Activated CD8-positive, alpha-beta T cell treated with anti-CD3 and anti-CD28 coated beads, Interleukin-2, amount 10 ng/mL, durations not matched to agents 7 days and 5 days (primary cell): ENCODE measurements at places on chromosomes 7 and 10. TPM values are rescaled to one million over a fixed set of nuclear protein-coding genes. Genes with fewer than 3 reads are reported as not detected.
A peak's percentile ranks its signal among the peaks of the same experiment; 100 is the strongest.

GRCh38 chr7:22442187-22442881 lies 57.7 kb downstream of the STEAP1B start:
- H3K36me3 ChIP-seq: no peaks in the 10 kb centered on the region
- H3K4me1 ChIP-seq: peaks cover 12% of the 10 kb centered on the region
- peaks cover 13% of the 10 kb centered on the region for H3K27me3 ChIP-seq
- H3K27ac ChIP-seq: no peak overlapping the region
- DNase-seq: no peak

DNA sequence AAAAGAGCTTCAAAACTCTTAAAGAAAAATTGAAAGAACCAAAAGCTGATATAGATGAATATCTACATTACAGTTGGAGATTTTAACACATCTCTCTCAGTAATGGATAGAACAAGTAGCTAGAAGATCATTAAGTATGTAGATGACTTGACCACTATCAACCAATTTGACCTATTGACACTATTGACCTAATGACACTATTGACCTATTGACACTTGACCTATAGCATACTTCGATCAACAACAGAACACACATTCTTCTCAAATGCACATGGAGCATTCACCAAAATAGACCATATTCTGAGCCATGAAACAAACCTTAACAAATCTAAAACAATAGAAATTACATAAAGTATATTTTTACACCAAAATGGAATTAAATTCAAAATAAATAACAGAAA lies 22.3 kb downstream of the GIMAP5 start:
- DNase-seq: no peak
- H3K27me3 ChIP-seq: no peaks in the 10 kb centered on the region
- H3K36me3 ChIP-seq: peaks cover 5% of the 10 kb centered on the region
- no peak overlapping the region for H3K4me3 ChIP-seq

DNA sequence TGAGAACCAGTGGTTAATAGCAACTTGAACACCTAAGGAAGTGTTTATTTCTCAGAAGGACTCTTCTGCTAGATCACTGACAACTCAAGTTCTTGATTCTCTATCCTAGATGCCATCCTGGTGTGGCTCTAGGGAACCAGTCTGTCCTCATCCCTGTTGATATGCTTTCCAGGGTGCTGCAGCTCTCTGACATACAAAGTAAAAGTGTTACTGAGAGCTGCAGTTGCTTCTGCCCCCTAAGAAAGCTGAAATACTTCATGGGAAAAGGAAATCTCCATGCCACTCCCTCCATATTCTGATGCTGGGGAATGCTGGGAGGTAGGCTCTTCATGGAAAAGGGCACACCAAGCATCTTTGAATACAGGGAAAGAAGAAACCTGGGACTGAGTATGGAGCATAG lies 168.1 kb downstream of the KLF6 start:
- no peak overlapping the region for H3K4me3 ChIP-seq
- no peak overlapping the region for H3K27ac ChIP-seq
- peaks cover 8% of the 10 kb centered on the region for H3K36me3 ChIP-seq
- peaks cover 7% of the 10 kb centered on the region for H3K27me3 ChIP-seq
- DNase-seq: no peak

Gene OPN4
- not detected for total RNA-seq

DNA sequence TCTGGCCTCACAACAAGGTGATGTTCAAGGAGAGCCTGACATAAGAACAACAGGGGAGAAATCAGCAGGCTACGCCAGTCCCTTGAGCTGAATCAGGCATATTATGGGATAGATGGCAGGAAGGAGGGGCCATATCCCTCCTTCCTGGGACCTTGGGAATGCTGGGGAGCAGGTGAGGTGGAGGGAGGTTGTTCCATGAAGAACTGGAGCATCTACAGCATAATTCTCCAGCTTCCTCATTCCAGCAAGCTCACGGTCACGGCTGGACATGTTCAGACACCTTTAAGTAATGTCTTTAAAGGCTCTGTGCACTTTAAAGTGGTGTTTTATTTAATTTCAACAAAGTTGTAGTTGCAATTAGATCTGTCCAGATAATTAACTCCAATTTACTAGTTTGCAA lies 780.5 kb downstream of the TYW1 start:
- no peak for DNase-seq
- no peaks in the 10 kb centered on the region for H3K27me3 ChIP-seq
- H3K27ac ChIP-seq: no peak overlapping the region
- no peak overlapping the region for H3K4me3 ChIP-seq
- H3K4me1 ChIP-seq: no peaks in the 10 kb centered on the region

DNA sequence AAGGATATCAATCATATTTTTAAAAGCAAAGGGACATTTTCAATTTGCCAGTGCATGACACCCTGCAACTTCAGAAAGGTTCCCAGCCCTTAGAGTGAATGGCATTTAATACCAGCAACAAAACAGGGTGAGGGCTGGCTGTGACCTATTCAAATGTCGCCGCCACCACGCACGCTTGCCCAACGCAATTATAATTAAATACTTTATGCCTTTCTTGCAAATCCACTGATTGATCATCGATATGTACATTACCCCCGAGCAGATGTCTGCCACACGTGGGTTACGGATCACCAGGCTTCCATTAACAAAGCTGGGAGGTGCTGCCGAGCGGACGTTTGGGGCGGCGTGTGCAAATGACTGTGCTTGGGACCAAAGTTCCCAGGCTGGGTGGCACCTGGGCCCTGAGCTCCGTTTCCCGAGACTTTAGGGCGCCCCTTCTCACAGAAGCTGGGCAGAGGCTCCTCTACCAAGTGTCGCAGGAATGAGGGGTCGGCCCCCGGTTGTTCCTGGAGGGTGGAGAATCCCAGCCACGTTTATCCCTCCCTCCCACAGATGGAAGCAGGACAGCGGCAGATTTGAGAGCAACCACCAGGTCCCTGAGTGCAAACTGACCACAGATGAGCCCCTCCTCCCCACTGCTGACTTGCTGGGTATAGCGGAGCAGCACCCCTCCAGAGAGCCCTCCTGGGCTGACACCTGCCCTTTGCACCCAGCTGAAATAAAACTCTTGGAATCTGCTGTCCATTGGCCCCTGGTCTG lies 3.9 kb downstream of the FOXL3 start:
- H3K36me3 ChIP-seq: no peaks in the 10 kb centered on the region
- no peak for DNase-seq
- peaks cover 17% of the 10 kb centered on the region for H3K27me3 ChIP-seq

GRCh38 chr7:110090110-110090820 lies 1000.7 kb upstream of the LRRN3 start:
- DNase-seq: no peak
- no peak overlapping the region for H3K27ac ChIP-seq
- no peaks in the 10 kb centered on the region for H3K27me3 ChIP-seq
- no peak overlapping the region for H3K4me3 ChIP-seq
- no peaks in the 10 kb centered on the region for H3K4me1 ChIP-seq

DNA sequence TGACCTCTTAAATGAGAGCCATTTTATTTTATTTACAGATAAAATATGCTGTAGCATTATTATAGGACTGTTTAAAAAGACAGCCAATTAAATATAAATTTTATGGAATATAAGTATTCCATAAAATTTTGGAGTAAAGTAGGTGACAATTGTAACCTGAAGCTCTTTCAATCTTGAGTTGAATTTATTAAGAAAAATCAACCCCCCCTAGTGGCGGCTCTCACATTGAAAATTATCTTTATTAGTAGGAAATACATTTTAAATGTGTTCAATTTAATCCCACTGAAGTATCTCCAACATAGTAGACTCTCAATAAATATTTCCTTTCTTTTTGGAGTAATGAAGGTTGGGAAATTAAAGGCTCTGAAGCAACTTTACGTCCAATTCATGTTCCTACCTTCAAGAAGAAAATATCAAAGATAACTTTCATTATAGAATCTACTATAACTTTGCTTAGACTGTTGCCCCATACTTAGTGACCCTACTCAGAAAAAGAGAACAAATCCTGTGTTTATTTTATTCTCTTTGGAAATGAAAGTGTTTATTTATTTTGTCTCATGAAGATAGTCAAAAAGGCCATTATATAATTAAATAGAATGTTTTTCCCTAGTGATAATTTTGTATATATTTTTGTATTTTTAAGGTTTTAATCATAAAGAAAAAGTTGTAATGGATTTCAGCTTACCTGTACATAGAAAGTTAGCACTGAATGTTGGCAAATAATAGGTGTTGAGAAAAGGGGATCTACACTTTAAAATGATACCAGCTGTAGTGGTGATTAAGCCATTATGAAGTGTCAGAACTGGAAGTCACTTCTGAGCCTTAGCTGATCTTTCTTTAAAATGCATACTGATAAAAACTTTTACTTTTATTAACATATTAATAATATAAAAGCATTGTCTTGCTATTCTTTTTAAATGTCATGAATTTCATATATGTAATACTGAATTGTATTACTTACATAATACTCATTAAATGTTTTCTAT lies 3.3 kb downstream of the AHR start:
- H3K4me1 ChIP-seq: peaks cover 46% of the 10 kb centered on the region
- no peak overlapping the region for H3K27ac ChIP-seq
- H3K27me3 ChIP-seq: no peaks in the 10 kb centered on the region
- H3K36me3 ChIP-seq: peaks cover 25% of the 10 kb centered on the region
- peak; percentile 65 for DNase-seq

GRCh38 chr7:93476491-93477344 lies 97.8 kb downstream of the CALCR start:
- peaks cover 5% of the 10 kb centered on the region for H3K27me3 ChIP-seq
- no peak overlapping the region for H3K27ac ChIP-seq
- no peak for DNase-seq
- H3K4me1 ChIP-seq: no peaks in the 10 kb centered on the region
- no peaks in the 10 kb centered on the region for H3K36me3 ChIP-seq

GRCh38 chr7:67791918-67792317 lies 795.3 kb downstream of the TYW1 start:
- no peaks in the 10 kb centered on the region for H3K4me1 ChIP-seq
- DNase-seq: no peak
- no peaks in the 10 kb centered on the region for H3K36me3 ChIP-seq
- H3K27ac ChIP-seq: no peak overlapping the region

- no peak for DNase-seq
- H3K36me3 ChIP-seq: no peaks in the 10 kb centered on the region
- no peak overlapping the region for H3K4me3 ChIP-seq
- no peaks in the 10 kb centered on the region for H3K4me1 ChIP-seq
- peaks cover 3% of the 10 kb centered on the region for H3K27me3 ChIP-seq
- H3K27ac ChIP-seq: no peak overlapping the region
Measured at GRCh38 chr10:29878492-29878891, 180.9 kb downstream of the JCAD start.
